ENCODE measurements at places on chromosomes 13 and 19. TPM values are rescaled to one million over a fixed set of nuclear protein-coding genes. Genes with fewer than 3 reads are reported as not detected.

- peak; percentile 79 for DNase-seq
Observed at GRCh38 chr13:35470671-35471661, 5.5 kb downstream of the MAB21L1 start.

The DMPK gene
- polyA plus RNA-seq, result 284 TPM

- no peak for DNase-seq
Observed at GRCh38 chr13:27327633-27328032, 57.0 kb downstream of the RASL11A start.

The SMIM24 gene
- 2.4 TPM for polyA plus RNA-seq

DNA sequence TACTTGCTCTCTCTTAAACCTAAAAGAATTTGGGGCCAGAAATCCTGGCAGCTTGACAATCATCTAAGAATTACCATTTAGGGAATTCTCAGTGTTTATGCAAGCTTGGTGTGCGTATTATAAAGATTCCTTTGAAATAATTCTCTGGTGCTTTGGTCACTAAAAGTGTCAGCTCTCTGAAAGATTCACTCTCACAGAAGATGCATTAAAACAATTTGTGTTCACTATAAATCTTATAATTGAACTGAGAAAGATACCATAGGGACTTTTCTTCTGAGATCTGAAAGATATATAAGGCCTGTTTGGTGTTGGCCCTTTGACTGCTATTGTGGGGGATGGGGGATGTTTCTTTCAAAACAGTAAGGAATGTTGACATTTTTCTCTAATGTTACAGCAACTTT, 27.3 kb downstream of the EPSTI1 start:
- DNase-seq, result no peak

- no peak for DNase-seq
Observed at GRCh38 chr19:38793177-38793576, 4.2 kb downstream of the LGALS7B start.

- DNase-seq, result no peak
Observed at GRCh38 chr13:84237143-84237542, 354.9 kb upstream of the SLITRK1 start.

DNA sequence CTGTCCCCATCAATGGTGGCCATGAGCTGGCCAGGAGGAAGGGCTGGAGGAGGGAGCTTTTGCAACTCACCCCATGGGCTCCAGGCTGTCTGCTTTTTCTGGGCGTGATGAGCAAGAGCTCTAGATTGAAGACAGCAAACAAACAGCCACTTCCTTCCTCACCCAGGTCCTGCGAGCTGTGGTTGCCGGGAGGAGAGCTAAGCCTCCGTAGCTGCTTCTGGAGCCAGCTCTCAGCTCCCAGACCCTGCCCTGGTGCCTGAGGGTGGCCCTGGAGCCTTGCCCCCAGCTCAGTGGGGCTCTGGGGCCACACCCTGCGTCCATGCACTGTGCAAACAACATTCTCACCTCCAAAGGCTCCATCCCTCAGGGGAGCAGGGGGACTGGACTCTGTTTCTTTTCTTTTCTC, 6.2 kb downstream of the MYO1F start:
- no peak for DNase-seq

The PRTN3 gene
- 0.97 TPM for polyA plus RNA-seq

DNA sequence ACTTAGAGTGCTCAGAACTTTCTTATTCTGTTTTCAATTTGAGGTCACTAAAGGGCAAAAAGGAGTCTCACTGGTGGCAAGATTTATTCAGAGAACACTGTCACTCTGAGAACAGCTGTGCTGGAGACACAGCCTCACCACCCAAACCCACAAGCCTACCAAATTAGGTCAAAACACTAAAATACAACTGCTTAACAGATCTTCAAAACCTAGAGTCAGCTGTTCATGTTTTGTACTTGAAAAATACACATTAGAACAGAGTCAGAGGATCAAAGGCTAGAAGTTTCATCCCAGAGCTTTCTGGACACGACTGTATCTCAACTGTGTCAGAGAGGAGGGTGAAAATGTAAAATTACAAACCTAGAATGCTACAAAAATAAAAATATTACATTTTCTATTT, 89.3 kb downstream of the MIPEP start:
- no peak for DNase-seq
